Fibroblast of the conjunctiva (primary cell): ENCODE measurements at places on chromosomes 3 and 15.
A peak's percentile ranks its signal among the peaks of the same experiment; 100 is the strongest.

DNA sequence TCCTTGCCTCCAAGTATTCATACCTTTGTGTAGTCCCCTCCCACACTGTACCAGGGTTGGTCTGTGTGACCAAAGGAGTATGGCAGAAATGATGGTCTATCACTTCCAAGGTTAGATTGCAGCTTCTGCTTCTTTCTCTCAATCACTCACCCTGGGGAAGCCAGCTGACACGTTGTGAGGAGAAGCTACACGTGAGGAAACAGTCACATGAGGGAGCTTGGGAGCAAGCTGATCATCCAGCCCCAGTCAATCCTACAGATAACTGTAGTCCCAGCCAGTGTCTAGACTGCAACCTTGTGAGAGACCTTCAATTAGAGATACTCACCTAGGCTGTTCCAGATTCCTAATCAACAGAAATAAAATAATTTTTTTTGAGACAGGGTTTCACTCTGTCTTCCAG is 6.2 kb upstream of the ZNF774 start:
- DNase-seq, result no peak

DNA sequence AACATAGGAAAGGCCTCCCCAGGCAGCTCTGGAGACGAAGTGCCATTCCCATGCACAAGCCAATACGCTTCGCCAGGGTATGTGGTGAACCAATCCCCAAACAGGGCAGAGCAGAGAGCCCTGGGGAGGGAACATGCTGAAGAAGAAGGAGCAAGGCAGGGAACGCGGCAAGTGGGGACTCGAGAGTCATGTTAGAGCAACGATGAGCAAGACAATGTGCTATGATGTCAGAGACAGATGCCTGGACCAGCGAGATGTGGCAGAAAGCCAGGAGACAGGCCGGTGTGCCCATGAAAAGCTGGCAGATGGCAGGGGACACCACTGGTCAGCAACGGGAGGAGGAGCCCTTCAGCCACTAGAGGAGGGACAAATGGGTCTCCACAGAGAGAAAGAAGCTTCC is 39.6 kb downstream of the NIPA2 start:
- DNase-seq, result no peak

DNA sequence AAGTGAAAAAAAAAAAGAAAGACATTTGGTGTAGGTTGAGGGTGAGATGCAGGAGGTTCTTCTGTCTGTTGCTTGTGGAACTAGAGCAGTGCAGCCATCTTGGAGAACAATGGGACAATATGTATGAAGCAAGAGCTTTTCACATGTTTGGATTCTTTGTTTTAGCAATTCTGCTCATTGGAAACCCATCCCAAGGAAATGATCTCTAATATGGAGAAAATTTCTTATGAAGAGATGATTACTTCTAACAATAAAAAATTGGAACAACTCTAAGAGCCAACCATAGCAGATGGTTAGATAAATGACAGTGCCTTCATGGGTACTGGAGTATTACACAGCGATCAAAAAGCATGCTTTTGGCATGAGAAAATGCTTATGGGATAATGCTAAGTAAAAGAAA is 56.3 kb downstream of the RASGRF1 start:
- DNase-seq, result no peak

GRCh38 chr15:52224211-52224610 is 33.0 kb upstream of the GNB5 start:
- no peak for DNase-seq

GRCh38 chr3:105533960-105534359 is 167.3 kb downstream of the ALCAM start:
- no peak for DNase-seq

- DNase-seq, result no peak
Observed at GRCh38 chr15:33866101-33866737, 102.1 kb upstream of the CHRM5 start.

- DNase-seq, result no peak
Observed at GRCh38 chr15:72616491-72617210, 37.8 kb upstream of the GOLGA6B start.

GRCh38 chr15:29135702-29136646 is 133.6 kb downstream of the NSMCE3 start:
- DNase-seq, result no peak

- DNase-seq, result no peak
Observed at GRCh38 chr15:39192979-39193560, 387.8 kb upstream of the THBS1 start.

- no peak for DNase-seq
Observed at GRCh38 chr3:50862221-50862620, 187.5 kb downstream of the DOCK3 start.

DNA sequence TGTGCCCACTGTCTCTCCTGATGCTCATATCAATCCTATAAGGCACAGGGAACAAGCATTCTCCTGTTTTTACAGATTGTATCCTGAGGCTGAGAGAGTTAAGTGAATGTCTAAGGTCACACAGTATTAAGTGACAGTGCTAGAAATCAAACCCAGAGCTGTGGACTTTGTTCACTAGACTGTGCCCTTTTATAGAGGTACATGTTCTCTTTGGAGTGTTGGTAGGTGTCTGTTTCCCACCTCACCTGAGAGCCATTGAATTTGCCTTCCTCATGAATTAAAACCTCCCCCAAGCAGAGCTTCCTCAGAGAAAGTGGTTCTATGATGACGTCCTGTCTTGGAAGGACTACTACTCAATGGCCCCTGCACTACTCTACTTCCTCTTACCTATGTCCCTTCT is 12.4 kb downstream of the ADIPOQ start:
- no peak for DNase-seq

GRCh38 chr3:158086361-158086760 is 19.9 kb downstream of the SHOX2 start:
- DNase-seq, result no peak

DNA sequence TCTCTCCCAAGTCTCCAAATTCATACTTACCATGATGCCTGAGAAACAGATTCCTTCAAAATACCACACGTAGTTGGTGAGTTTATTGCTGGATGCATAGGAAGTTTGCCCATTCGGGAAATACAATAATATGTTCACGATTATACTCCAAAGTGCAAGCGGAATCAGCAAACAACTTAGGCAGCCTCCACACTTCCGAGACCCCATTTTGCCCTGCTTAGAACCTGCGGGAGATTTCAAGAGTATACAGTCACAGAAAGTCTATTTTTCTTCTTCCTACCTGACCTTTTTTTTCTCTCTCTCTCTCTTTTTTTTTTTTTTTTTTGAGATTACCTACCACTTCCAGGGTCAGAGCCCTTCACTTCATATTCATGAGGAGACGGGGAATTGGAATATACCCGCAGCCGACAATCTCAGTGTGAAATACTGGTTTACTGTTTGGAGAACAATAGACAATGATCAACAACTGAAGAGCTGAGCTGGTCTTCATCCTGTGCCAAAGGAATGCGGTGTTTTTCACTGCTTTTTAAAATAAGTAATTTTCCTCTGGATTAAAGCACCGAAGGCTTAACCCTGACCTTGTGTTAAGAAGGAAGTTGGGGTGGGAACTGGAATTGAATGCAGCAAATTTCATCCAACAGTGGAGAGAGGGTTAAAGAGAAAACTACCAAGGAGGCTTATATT is at the start of gene TM4SF18:
Gene TM4SF18 (minus strand): TSS at position 461 of the 684 bp plus-strand sequence. CDS start 254 bp downstream, at position 207.
- no peak for DNase-seq

- no peak for DNase-seq
Observed at GRCh38 chr3:31561891-31562290, 29.2 kb downstream of the STT3B start.

DNA sequence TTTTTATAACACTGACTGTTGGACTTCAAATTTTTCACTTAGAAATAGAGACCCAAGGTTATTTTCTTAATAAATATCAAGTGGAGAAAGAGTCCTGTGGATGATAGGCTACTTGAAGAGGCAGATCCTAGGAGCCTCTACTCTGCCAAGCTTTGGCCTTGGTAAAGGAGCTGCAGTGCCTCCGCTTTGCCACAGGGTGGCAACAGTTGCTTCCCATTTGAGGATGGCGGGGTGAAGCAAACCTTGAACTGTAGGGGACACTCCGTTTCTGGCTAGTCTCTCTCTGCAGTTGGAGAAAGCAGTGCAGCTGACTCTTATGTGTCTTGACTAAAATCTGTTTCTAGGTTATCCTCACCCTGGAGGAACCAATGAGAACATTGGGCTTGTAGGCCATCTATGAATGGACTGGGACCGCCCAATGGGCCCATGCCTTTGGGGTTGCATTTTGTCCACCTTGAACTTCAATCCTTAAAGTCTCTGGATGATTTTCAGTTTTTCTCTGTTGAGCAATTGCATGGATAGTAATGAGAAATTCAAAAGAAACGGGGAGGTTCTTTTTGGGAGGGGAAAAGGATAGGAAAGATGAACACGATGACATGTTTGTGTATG is 9.8 kb downstream of the SCG5 start:
- DNase-seq, result peak; percentile 51

- no peak for DNase-seq
Observed at GRCh38 chr3:45041666-45042065, 15.6 kb downstream of the CLEC3B start.

DNA sequence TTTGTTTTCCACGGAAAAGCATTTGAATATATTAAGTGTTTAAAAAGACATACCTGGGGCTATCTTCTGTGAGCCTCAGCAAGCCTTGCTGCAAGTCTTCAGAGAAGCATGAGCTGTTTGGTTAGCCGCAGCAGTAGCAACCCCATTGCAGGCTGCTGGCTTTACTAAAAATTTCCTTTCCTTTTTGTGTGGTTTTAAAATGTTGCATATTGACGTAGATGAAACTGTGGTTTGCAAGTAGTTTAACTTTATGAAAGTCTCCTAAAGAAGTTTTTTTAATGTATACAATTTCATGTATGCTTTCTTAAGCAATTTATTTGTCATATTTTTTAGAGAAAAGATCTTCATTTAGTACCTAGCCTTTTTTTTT is at the start of gene GPR171:
Gene GPR171 (minus strand): TSS at position 166 of the 370 bp plus-strand sequence. CDS start 3,830 bp downstream, outside the sequence.
- DNase-seq, result no peak

DNA sequence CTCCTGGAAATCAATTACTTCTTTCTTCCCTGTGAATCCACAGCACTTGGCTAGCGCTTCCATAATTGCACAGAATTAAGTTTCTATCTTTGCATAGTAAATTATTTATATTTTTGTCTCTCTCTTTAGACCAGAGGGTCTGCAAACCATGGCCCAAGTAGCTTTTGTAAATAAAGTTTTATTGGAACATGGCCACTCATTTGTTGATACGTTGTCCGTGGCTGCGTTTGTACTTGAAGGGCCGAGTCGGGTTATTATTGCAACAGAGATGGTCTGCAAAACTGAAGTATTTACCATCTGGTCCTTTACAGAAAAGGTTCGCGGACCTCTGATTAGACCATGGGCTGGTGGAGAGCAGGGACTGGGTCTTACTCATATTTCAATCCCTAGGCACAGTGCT is 102.5 kb downstream of the RPLP1 start:
- DNase-seq, result no peak

GRCh38 chr3:127590282-127590592 is 296 bp downstream of the TPRA1 start:
- no peak for DNase-seq
